Esophagus squamous epithelium (tissue), 5 donors: ENCODE measurements at places on chromosomes 7 and 10. TPM values are rescaled to one million over a fixed set of nuclear protein-coding genes. Genes with fewer than 3 reads are reported as not detected.

Gene RPEL1
- total RNA-seq, result not detected

Gene ZNF722
- total RNA-seq, result not detected

Gene ZNF37A
- 16.6 TPM for total RNA-seq

Gene CAMK1D
- total RNA-seq, result 11.8 TPM

Gene VTI1A
- total RNA-seq, result 61.3 TPM

Gene PRPS1L1
- not detected for total RNA-seq

Gene PRRT4
- total RNA-seq, result 1.8 TPM

Gene PRLHR
- total RNA-seq, result not detected

Gene TWIST1
- 8.0 TPM for total RNA-seq

Gene TAS2R39
- not detected for total RNA-seq

Gene TIAL1
- total RNA-seq, result 50.1 TPM

Gene NDUFA5
- total RNA-seq, result 48.6 TPM

Gene OR13A1
- 0.09 TPM for total RNA-seq

Gene NPY4R
- not detected for total RNA-seq

DNA sequence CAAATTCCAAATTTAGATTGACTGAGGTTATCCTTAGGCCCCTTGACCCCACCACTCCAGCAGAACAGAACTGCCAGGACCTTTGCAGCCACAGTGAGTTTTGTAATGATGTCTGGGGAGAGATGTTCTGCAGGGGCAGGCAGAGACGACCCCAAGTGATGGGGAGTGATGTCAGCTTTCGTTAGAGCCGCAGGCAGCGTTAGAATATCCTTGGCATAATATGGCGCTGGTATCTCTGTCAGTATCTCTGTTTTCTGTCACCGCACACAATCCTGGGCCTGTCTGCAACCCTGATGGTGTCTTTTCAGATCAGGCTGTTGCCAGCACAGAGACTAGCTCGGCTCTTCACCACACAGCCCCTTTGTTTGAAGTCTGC, 1083.6 kb downstream of the KCNMA1 start:
- no peak for DNase-seq

- DNase-seq, result no peak
These were observed 6.7 kb downstream of the LAMB1 start for GRCh38 chr7:107996072-107996882.

DNA sequence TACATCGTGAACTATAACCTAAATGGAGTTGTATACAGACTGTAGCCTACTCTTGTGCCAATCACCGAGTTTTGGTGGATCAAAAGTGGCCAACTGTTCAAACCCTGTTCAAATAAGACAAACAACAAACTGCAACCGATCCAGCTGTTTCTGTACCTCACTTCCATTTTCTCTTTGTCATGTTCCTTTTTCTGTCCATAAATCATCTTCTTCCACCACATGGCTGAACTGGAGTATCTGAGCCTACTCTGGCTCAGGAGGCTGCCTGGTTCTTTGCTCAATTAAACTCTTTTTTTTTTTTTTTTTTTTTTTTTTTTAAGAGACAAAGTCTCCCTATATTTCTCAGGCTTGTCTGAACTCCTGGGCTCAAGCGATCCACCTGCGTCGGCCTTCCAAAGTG, 59.0 kb upstream of the NPVF start:
- DNase-seq, result no peak

DNA sequence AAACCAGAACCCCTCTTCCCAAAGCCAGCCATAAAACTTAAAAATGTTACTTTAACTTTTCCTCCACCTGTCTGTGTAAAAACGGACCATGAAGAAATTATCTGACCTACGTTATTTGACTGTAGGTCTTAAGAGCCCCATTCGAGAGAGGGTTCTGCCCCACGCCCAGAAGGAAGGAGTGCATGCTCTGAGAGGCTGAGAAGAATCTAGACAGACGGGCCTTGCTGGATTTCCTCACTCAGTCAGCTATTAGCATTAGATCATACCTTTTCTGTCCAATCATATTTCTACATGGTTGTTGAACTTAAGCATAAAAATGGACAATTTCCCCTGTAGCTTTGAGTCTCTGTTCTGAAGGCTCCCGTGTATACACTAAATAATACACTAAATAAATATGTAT, 38.1 kb upstream of the WDR11 start:
- no peak for DNase-seq

GRCh38 chr7:84975586-84976185, 211.2 kb downstream of the SEMA3D start:
- DNase-seq, result no peak

- DNase-seq, result no peak
These were observed 43.8 kb downstream of the DENND2A start for GRCh38 chr7:140596519-140597427.

DNA sequence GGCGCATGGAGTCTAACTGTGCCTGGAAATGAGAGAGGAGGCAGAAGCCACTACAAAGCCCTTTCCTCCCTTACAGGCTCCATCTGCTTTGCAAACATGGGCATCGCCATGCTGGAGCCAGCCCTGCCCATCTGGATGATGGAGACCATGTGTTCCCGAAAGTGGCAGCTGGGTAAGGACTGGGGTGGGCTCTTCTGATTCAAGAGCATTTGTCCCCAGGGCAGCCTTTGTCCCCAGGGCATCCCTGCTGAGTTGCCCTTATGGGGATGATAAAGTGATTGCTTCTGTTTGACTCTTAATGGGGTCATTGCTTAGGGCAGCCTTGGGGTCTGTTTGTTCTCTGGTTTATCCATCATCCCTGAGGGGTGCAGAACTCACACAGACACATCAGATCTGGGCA, 16.8 kb downstream of the SLC18A2 start:
- no peak for DNase-seq

- DNase-seq, result no peak
These were observed 2.6 kb downstream of the LIPA start for GRCh38 chr10:89248990-89249389.

GRCh38 chr7:50921114-50921813, 138.6 kb upstream of the GRB10 start:
- no peak for DNase-seq

DNA sequence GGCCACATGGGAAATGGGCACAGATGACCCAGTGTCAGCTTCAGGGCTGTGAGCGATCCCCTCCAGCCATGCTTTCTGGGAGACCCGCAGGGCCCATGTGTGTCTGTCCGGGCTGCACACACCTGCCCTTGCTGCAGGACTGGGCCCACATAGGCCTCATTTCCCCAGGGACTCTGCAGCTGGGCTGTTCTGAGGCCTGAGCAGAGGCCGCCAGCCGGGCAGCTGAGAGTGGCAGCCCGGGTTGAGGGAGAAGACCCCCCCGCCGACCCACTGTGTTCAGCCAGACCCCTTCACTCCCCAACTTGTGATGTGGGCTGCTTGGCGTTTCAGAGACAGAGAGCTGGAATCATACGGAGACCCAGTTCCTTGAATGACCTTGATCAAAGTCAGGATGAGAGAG, 50.1 kb upstream of the DPYSL4 start:
- DNase-seq, result no peak

- no peak for DNase-seq
These were observed 22.8 kb upstream of the TTYH3 start for GRCh38 chr7:2608921-2609411.

DNA sequence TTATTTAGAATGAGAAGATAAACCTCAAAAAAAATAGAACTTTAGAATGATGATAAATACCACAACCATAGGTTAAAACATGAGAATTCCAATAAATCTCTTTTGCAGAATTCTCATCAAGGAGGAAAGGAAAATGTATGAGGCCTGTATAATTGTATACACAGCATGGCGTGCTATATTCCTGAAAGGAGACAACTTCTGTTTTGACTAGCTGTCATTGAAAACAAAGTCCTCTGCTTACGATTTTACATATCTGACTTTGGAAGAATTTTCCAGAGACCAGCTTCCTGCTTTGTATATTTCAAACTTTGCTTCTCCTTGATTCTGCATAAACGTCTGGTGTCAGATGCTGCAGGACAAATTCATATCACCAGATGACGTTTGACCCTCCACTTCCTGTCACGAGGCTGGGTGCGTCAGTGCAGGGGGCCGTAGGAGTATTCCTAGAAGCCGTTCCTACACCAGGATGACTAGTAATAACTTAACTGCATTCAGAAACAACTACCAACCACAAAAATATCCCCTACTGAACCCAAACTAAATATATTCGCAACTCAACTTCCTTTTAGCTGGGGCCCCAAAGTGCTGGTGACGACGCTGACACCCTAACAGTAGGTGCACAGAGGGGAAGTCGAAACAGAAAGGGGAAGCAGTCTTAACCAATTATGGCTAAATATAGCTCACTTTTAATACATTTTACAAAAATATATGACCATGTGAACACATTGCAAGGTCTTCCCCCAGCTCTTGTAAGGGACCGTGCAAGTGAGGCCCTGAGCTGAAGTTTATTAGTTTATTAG, 178.6 kb upstream of the INHBA start:
- DNase-seq, result no peak

- no peak for DNase-seq
These were observed 59.4 kb downstream of the SHH start for GRCh38 chr7:155752756-155753445.
